Amniotic stem cell (primary cell): ENCODE measurements at places on chromosomes 6 and 20.

GRCh38 chr6:56370127-56370540, 122.8 kb upstream of the COL21A1 start:
- peak; percentile 17 for DNase-seq

GRCh38 chr20:37419774-37420542, 74.0 kb downstream of the SRC start:
- DNase-seq = no peak

DNA sequence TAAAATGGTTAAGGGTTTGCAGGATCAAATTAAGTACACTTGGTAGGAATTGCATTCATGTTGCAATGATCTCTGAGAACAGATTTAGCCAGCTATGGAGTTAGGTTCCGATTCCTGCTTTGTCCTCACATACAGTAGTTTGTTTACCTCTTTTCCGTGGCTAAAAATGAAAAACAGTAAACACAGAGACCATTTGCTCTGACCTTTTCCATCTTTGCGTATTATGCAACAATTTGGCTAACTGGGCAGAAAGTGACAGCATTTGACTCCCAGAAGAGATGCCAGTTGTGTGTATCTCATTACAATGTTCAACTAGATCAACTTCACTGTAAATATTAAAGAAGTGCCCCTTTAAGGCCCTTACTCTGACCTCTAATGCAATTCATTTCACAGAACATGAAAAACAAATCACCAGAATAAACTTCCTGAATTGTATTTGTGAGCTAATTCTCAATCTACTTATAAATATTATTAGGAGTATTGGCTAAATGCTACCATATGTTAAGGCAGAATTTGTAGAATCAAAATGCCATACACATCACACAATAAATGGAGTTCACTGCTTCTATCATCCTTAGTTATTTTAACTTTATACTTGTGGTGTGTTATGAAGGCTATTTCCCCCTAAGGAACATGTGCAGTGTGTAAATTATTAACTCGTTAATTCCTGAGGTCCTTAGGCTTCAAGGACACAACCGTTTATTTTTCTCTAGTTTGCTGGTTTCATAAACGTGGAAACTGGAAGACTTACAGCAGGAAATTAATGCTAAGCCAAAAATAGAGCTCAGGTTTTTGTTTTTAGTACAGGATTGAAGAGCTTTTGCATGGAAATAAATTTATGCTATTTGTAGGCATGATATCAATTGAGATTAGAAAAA, 380.7 kb upstream of the CITED2 start:
- DNase-seq = no peak

- no peak for DNase-seq
These were observed 3.0 kb downstream of the CDH4 start for GRCh38 chr20:61254881-61255626.

- no peak for DNase-seq
These were observed 14.1 kb upstream of the THBD start for GRCh38 chr20:23063581-23063980.

GRCh38 chr20:53763707-53764414, 170.2 kb upstream of the ZNF217 start:
- no peak for DNase-seq
